Osteocyte (in vitro differentiated cells): ENCODE measurements at places on chromosomes 7 and 10. TPM values are rescaled to one million over a fixed set of nuclear protein-coding genes. Genes with fewer than 3 reads are reported as not detected.

GRCh38 chr10:131546086-131546810, 234.7 kb upstream of the TCERG1L start:
- H3K27ac ChIP-seq = no peak overlapping the region
- peak; percentile 80 for DNase-seq
- no peaks in the 10 kb centered on the region for H3K4me1 ChIP-seq

GRCh38 chr7:139079861-139080260, 29.7 kb downstream of the ZC3HAV1 start:
- no peaks in the 10 kb centered on the region for H3K27me3 ChIP-seq
- DNase-seq = no peak
- peaks cover 4% of the 10 kb centered on the region for H3K4me1 ChIP-seq
- no peak overlapping the region for H3K4me3 ChIP-seq
- peaks cover 55% of the 10 kb centered on the region for H3K36me3 ChIP-seq

- H3K27me3 ChIP-seq = peaks cover 2% of the 10 kb centered on the region
- H3K4me1 ChIP-seq = peaks cover 14% of the 10 kb centered on the region
- no peak for DNase-seq
- no peak overlapping the region for H3K27ac ChIP-seq
These were observed 12.5 kb upstream of the AKR1E2 start for GRCh38 chr10:4813496-4813895.

DNA sequence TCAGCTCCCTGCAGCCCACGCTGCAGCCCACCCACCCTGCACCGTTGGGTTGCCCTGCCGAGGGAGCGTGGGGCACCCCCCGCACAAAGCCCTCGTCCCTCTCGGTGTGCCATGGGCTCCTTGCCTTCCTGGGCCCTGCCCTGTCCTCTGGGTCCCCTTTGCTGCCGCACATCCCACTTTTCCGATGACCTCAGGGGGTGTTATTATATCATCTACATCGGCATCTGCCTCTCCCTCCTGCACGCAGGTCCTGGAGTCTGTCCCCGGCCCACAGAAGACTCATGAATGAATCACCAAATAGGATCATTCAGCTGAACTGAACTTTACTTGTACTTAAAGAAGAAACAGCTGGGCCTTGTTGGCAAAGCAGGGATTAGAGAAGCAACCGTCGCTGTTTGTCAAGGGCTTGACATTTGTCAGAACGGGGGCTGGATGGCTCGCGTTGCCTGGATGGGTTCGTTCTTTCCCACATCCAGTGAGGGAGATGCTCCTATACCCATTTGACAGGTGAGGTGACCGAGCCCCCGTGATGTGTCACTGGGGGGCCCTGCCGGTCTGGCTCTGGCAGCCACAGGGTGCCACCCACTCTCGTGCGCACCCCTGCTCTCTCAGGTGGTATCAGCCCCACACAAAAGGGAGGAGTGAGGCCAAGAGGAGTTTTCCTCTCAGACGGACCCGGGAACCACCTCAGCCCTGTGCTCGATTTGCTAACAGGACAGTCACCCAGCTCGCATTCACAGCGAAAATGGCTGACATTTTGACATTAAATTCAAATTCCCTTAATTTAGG, 58.6 kb upstream of the EBF3 start:
- peak; percentile 81 for DNase-seq
- H3K36me3 ChIP-seq = no peaks in the 10 kb centered on the region
- H3K4me1 ChIP-seq = no peaks in the 10 kb centered on the region
- H3K27me3 ChIP-seq = no peaks in the 10 kb centered on the region
- no peak overlapping the region for H3K4me3 ChIP-seq

DNA sequence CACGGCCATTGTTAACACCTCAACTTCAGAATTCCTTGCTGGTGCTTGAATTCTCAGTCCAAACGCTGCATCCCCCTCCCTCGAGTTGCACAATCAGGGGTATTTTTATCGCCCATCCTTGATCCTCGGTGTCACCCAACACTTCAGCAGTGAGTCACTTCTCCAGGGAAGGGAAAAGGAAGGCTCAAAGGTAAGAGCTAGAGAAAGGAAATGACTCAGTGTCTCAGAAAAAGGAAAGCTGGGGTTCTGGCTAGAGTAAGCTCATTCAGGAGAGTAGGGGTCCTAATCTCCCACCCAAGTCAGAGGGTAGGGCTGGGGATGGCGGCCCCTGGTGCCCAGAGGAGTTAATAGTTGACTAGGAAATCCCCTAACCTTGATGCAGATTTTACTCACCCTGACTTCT, 39.8 kb upstream of the TRIM8 start:
- H3K4me1 ChIP-seq = peaks cover 6% of the 10 kb centered on the region
- no peak for DNase-seq
- no peak overlapping the region for H3K4me3 ChIP-seq
- H3K27me3 ChIP-seq = no peaks in the 10 kb centered on the region

GRCh38 chr10:123274306-123275135, 120.3 kb downstream of the BUB3 start:
- no peaks in the 10 kb centered on the region for H3K27me3 ChIP-seq
- no peak overlapping the region for H3K27ac ChIP-seq
- H3K36me3 ChIP-seq = no peaks in the 10 kb centered on the region
- H3K4me3 ChIP-seq = no peak overlapping the region
- no peaks in the 10 kb centered on the region for H3K4me1 ChIP-seq

- H3K4me3 ChIP-seq = no peak overlapping the region
- H3K4me1 ChIP-seq = peaks cover 49% of the 10 kb centered on the region
- DNase-seq = no peak
- H3K36me3 ChIP-seq = peaks cover 31% of the 10 kb centered on the region
- peak overlapping the region; percentile 59 for H3K27ac ChIP-seq
These were observed 63.4 kb upstream of the PLA2G12B start for GRCh38 chr10:73017955-73018480.

DNA sequence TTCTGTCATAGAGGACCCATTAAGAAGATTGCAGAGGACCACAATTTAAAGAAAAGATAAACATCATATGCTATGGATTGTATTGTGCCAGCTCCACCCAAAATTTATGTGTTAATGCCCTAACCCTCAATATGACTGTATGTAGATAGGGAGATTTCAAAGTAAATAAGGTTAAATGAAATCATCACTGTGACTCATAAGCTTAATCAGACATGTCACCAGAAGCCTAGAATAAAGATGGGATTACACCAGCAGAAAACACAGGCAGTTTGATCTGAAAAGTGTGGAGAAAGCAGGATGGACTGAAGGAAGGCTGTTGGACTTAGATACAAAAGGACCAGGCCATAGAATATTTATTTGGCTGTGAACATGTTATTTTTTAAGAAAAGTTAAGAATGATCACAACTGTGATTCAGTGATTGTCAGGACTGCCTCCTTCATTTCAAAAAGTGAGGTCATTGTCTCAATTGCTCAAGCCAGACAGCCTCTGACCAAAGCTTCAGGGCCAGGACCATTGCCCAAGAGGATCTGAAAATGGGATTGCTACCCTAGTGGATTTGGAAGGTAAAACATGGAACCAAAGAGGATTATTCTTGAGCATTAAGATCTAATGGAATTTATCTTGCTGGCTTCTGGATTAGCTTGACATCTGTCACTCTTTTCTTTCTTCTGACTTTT, 270.8 kb upstream of the POM121L12 start:
- H3K4me3 ChIP-seq = no peak overlapping the region
- H3K36me3 ChIP-seq = no peaks in the 10 kb centered on the region
- H3K27me3 ChIP-seq = no peaks in the 10 kb centered on the region
- no peak overlapping the region for H3K27ac ChIP-seq

GRCh38 chr10:93462881-93463280, 19.3 kb downstream of the MYOF start:
- peaks cover 18% of the 10 kb centered on the region for H3K36me3 ChIP-seq
- H3K4me1 ChIP-seq = peaks cover 88% of the 10 kb centered on the region
- H3K27ac ChIP-seq = peak overlapping the region; percentile 99
- no peak for DNase-seq
- no peaks in the 10 kb centered on the region for H3K27me3 ChIP-seq

- H3K27me3 ChIP-seq = peaks cover 45% of the 10 kb centered on the region
- H3K36me3 ChIP-seq = no peaks in the 10 kb centered on the region
These were observed 2.2 kb upstream of the NOM1 start for GRCh38 chr7:156947120-156947843.

- H3K36me3 ChIP-seq = no peaks in the 10 kb centered on the region
- H3K27ac ChIP-seq = no peak overlapping the region
- peaks cover 10% of the 10 kb centered on the region for H3K27me3 ChIP-seq
- no peak overlapping the region for H3K4me3 ChIP-seq
- H3K4me1 ChIP-seq = no peaks in the 10 kb centered on the region
- no peak for DNase-seq
These were observed 122.8 kb upstream of the GDF10 start for GRCh38 chr10:47176903-47177868.

DNA sequence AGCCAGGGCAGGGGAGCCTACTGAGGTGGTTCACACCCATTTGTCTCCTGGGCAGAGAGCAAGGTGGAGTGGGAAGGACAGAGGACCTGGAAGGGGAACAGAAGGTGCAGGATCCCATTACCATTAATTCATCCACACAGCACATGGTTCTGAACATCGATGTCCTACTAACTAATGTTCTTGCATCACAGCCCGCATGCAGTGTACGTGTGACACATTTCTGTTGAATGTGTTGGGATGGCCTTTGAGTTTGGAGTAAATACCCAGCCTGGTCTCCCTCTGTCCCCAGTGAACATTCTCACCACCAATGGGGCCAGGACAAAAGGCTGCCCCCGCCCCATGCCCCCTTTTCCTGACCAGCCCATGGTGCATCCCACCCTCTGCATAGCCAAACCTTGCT, 46.3 kb downstream of the FAM241B start:
- H3K4me3 ChIP-seq = no peak overlapping the region
- no peak overlapping the region for H3K27ac ChIP-seq
- no peak for DNase-seq
- H3K27me3 ChIP-seq = peaks cover 7% of the 10 kb centered on the region

- no peaks in the 10 kb centered on the region for H3K27me3 ChIP-seq
- no peak overlapping the region for H3K4me3 ChIP-seq
- DNase-seq = no peak
- H3K36me3 ChIP-seq = peaks cover 39% of the 10 kb centered on the region
- H3K27ac ChIP-seq = no peak overlapping the region
These were observed 81.2 kb downstream of the CTBP2 start for GRCh38 chr10:125079091-125079600.

DNA sequence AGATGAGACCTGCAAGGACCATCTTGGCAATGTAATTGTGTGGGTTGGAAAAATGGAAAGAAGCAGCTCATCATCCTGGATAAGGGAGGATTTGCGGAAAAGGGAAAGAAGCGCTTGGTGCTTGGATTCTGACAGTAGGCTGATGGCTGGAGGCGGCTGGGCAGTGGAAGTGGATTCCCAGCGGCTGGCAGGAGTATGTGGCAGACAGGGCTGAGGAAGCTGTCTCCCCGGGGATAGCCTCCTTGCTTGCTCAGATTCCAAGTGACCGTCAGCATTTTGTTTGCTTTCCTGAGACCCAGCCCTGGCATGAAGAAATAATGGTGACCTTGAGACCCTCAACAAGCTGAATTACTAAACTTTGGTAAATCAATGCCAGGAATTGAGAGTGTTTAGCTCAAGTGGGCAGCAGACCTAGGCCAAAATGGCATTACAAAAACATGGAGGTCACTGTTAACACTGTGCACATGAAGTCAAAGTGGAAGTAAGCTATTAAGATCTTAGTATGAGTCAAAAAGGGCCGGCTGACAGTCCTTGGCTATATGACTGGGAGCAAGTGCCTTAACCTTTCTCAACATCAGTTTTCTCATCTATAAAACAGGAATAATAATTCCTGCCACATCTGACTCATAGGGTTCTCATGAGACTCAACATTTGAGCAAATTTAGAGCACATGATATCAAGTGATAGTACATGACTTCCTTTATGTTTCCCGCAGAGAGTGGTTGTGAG, 21.3 kb downstream of the SLC25A28 start:
- H3K4me3 ChIP-seq = no peak overlapping the region
- peaks cover 49% of the 10 kb centered on the region for H3K27me3 ChIP-seq
- no peaks in the 10 kb centered on the region for H3K36me3 ChIP-seq
- H3K4me1 ChIP-seq = no peaks in the 10 kb centered on the region
- no peak overlapping the region for H3K27ac ChIP-seq

Gene EBLN1
- total RNA-seq = not detected in 2 replicates

Gene TEX47
- total RNA-seq = not detected in 2 replicates

Gene OPN1SW
- total RNA-seq = not detected in 2 replicates

Gene NPY4R2
- total RNA-seq = not detected in 2 replicates

Gene PARD3
- 37.2 and 38.5 TPM in 2 replicates for total RNA-seq

Gene CPXM2
- not detected in 2 replicates for total RNA-seq

Gene BAMBI
- total RNA-seq = 6.1 and 6.8 TPM in 2 replicates

Gene CCNJ
- total RNA-seq = 6.9 and 9.6 TPM in 2 replicates

Gene NOS3
- 0.73 TPM in 1 of 2 replicates, not detected in the other for total RNA-seq
